ENCODE measurements at places on chromosomes 1 and 21.

DNA sequence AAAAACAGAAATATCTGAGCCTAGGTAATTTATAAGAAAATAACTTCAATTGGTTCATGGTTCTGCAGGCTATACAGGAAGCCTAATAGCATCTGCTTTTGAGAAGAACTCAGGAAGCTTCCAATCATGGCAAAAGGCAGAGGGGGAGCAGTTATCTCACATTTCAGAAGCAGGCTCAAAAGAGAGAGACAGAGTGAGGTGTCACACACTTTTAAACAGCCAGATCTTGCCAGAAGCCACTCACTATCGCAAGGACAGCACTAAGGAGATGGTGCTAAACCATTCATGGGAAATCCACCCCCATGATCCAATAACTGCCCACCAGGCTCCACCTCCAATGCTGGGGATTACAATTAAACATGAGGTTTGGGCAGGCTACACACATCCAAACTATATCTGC, 25.5 kb downstream of the RGS18 start:
- DNase-seq = no peak

- no peak for DNase-seq
These were observed 22.5 kb downstream of the INTS3 start for GRCh38 chr1:153750026-153750995.

GRCh38 chr21:31425138-31425537, 81.1 kb upstream of the TIAM1 start:
- DNase-seq = no peak

- DNase-seq = no peak
These were observed 90.9 kb downstream of the LYPLAL1 start for GRCh38 chr1:219264561-219264960.

DNA sequence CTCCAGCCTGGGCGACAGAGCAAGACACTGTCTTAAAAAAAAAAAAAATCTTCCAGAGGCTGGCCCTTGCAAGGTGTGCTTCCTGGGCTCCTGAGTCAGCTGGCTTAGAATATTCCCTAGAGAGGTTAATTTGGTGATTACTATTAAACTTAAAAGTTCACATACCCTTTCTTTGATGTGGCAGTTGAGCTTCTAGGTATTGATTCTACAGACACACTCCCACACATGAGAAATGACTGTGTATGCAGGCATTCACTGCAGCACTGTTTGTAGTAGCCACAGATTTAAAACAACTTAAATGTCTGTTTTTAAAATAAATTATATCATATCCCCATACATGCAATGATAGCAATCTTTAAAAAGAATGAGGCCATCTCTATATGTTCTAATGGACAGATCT, 93.4 kb downstream of the GDAP2 start:
- DNase-seq = no peak

DNA sequence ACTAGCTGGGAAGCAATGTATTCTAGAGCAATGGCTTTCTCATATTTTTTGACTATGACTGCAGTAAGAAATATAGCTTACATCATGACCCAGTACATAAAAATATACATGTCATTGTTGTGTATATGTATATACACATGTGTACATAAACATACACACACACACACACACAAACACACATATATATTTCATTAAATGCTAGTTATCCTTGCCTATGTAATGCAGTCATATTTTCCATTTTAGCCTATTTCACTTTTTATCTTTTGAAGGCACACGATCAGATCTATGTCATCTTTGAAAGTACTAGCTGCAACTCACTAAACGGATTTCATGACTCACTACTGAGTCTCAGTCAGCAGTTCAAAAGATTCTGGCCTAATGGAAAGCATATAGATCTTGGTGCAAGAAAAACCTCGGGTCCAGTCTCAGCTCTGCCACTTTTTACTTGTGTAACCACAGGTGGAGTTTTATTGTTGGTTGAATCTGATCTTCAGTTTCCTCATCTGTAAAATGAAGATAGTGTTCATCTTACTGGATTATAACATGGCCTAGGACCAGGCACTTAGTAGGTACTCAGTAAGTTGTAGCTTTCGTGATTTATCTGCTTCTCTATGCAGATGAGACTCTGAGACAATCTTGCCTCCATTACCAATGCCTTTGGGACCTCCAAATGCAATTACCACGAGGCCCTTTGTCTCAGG, 325.6 kb downstream of the RRAGC start:
- DNase-seq = no peak

DNA sequence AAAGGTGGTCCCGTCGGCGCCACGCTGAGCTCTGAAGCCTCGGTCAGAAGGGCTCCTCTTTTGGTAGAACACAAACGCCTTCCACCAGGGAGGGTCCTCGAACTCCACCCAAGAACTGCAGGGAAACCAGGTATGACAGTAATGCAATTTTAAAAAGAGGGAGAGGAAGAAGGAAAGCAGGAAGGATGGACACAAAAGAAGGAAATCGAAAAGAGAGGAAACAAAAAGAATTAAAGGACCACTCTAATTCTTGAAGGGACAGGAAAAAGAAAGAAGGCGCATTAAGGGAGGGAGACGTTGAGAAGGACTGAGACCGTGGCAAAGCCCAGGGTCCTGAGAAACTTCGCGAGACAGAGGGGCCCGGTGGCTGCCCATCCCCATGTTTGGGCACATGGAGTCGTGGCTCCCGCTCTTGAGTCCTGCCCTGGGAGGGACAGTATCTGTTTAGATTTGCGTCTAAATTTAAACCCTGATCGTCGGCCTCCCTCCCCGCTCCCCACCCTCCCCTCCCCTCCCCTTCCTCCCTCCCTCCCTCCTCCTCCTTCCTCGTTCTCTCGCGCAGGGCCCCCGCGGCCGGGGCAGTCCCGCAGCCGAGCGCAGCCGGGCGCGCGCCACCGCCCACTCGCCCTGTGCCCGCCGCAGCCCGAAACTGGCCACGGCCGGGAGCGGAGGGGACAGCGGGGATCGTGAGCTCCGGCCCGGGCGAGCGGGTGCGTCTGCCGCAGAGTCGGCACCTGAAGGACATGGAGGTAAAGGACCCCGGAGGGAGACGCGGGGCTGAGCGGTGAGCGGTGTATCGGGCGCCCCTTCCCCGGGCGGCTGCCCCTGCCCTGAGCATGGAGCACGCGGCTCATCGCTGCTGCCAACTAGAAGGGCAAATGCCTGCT, at the start of gene RCSD1:
RCSD1 (plus strand) TSS at position 552 of the 887 bp plus-strand sequence; CDS start at position 744, 192 bp downstream.
- peak; percentile 44 for DNase-seq

- no peak for DNase-seq
These were observed 546 bp downstream of the SKI start for GRCh38 chr1:2228694-2229036.

GRCh38 chr1:116808200-116808847, 54.1 kb downstream of the CD2 start:
- no peak for DNase-seq

DNA sequence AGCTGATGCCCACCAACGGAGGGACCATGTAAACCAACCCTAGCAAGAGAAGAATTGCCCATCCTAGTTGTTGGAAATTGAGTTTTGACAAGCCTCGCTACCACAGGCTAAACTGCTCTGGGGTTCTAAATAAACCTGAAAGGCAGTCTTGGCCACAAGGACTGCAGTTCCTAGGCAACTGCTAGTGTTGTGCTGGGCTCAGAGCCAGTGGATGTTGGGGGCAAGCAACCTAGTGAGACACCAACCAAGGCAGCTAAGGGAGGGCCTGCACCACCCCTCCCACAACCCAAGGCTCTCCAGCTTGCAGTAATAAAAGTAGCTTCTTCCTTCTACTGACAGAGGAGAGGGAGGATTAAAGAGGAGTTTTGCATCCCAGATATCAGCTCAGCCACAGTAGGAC, 102.4 kb upstream of the PKN2 start:
- DNase-seq = no peak

DNA sequence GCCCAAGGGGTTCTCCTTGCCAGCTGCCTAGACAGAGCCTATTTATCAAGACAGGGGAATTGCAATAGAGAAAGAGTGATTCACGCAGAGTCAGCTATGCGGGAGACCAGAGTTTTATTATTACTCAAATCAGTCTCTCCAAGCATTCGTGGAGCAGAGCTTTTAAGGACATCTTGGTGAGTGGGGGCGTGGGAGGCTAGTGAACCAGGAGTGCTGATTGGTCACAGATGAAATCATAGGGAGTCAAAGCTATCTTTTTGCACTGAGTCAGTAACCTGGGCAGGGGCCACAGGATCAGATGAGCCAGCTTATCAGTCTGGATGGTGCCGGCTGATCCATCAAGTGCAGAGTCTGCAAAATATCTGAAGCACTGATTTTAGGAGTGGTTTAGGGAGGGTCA, 64.8 kb upstream of the MRPS6 start:
- DNase-seq = no peak

DNA sequence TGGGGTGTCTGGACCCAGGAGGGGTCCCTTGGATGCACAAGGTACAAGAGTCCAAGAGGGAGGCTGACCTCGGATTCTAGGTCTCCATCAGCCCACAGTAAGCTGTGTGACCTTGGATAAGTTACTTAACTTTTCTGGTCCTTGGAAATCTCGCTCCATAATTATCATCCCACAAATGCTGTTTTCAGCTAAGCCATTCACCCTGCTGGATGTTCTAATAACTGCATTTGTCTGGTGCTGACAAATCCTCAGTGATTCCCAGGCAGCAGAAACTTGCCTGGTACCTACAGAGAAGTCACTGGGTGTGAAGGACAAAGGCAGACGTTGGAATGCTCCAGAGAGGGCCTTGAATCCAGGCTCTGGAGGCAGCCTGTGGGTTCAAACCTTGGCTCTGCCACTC, 89.7 kb downstream of the IGSF21 start:
- DNase-seq = no peak

DNA sequence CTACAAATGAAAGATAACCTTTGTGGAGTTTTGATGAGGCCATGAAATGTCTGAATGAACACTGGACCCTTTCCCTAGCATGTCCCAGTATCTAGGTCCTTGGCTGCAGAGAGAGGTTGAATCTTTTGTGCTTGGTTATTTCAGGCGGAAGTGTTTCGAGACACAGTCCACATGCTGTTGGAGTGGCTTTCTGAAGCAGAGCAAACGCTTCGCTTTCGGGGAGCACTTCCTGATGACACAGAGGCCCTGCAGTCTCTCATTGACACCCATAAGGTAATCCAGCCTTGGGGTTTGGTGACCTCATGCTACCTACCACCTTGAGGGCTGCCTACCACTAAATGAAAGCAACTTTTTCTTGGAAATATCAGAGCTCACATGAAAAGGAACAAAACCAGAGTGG, 38.9 kb upstream of the BMP8A start:
- DNase-seq = no peak

DNA sequence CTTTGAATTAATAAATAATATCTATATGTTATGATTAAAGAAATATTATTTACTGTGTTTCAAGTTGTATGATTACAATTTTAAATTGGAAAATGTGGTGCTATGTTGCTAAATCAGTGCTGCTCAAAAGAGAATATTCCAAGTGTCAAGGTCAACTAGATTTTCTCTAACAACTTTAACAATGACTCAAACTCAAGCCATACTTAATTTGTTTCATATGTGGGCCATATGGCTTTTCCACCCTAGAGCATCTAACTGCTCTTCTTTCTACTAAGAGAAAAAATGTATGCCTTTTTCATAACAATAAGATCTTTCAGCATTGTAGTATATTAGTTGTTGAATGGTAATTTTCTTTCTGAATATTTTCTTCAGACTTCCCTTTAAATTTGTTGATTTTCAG, 8.3 kb upstream of the SYT14 start:
- no peak for DNase-seq

- DNase-seq = no peak
These were observed 258.7 kb upstream of the SNX7 start for GRCh38 chr1:98402860-98403259.

- DNase-seq = no peak
These were observed 120.8 kb downstream of the DMRTB1 start for GRCh38 chr1:53580009-53580400.

- no peak for DNase-seq
These were observed at the start of gene C1orf185 for GRCh38 chr1:51101976-51102375. C1orf185 (plus strand) TSS chr1:51102228; CDS start chr1:51102234, 6 bp downstream.

DNA sequence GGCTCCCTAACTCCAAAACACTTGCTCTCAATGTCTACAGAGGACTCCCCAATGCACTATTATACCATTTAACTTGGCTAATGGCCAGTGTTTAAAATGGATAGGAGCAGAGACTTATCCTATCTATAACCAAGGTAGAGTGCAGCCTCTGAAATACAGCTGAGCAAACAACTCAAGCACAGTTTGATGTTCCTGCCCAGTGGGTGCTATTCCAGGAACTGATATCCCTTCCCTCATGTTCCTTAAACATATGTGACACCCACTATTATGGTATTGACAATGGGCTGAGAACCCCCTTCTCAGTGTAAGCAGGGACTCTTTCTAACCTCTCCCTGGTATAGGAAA, 51.7 kb downstream of the SH3GLB1 start:
- DNase-seq = no peak

DNA sequence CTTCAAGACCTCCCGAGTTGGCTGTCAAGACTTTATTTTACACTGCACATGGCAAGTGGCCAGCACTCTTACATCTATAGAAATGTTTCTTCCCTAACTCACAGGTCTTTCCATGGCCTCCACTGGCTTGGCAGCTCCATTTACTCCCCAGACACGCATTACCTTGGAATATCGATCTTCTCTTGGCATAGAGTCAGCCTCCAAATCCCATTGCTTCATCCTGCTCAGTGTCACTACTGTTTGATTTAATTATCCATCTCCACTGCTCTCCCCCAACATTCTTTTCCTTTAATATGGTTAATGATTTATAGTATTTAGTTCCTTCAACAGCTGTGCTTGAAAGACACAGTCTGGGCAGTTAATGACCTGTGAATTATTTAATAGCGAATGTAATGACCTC, 241.2 kb upstream of the MAP1LC3C start:
- DNase-seq = peak; percentile 54

DNA sequence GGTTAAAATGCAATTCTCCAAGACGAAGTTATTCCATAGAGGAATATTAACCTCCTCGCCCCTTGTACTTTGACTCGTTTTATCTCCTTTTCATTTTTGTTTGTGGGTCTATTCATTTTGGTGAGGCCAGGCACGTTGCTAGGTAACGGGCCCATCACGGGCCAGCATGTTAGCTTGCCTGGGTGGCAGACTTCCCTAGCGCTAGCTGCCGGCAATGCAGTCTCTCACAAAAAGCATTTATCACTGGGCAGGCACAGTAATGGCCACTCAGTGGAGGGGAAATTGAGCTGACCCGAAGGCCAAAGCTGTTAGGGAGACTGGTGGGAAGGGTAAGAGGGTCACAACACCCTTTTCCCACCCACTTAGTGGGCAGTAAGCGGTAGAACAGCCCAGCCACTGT, 234.4 kb upstream of the FOXD3 start:
- DNase-seq = peak; percentile 1

DNA sequence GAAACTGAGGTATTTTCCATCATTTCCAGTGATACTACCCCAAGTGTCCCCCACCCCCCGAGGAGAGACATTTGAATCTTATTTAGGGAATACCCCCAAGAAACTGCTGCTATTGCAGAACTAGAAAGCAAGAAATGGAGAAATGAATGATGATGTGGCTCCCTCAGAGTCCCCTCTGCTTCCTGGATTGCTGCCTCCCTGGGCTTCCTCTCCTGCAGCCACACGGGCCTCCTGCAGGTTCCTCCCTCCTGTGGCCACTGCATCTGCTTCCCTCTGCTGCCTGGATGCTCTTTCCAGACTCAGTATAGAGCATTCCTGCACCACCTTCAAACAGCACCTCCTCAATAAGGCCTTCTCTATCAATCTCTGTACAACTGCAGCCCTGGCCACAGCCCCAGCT, 69.3 kb downstream of the SLC25A24 start:
- no peak for DNase-seq

- DNase-seq = no peak
These were observed 54.1 kb upstream of the ATP1A1 start for GRCh38 chr1:116318897-116319296.

Data from lung (tissue), 17 donors.